AML-193 (cell line): ENCODE measurements at places on chromosomes 7 and 10.

DNA sequence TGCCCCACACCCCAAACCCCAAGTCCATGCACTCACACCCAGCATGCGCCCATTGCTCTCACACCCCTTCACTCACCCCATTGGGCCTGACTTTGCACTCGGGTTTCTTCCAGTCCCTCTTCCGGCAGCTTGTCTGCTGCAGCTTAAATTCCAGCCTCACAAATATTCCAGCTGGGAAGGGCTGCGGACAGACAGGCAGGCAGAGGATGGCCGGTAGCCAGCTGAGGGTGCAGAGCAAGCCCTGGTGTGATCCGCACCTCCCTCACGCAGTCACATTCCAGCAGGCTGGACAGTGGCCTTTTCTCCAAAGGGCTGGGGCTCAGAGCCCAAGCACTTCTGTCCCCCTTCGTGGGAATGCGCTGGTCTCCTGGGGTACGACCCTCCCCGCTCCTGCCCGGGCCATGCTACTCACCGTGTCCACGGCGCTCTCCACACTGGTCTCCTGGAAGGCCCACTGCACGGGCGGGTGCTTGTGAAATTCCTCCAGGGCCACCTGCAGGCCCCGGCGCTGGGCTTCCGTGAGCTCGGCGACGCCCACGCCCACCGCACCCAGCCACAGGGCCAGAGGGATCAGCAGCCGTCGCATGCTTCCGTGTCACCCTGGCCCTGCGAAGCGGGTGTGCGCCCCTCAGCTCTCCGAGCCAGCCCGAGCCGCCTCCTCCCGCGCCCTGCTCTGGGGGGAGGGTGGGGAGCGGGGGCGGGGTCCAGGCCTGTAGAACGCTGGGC lies 1.2 kb downstream of the RARRES2 start:
- no peak for DNase-seq

- DNase-seq, result no peak
These were observed 66.0 kb upstream of the DUSP5 start for GRCh38 chr10:110431659-110432058.

GRCh38 chr7:77960336-77960735 lies 161.8 kb downstream of the PHTF2 start:
- no peak for DNase-seq

DNA sequence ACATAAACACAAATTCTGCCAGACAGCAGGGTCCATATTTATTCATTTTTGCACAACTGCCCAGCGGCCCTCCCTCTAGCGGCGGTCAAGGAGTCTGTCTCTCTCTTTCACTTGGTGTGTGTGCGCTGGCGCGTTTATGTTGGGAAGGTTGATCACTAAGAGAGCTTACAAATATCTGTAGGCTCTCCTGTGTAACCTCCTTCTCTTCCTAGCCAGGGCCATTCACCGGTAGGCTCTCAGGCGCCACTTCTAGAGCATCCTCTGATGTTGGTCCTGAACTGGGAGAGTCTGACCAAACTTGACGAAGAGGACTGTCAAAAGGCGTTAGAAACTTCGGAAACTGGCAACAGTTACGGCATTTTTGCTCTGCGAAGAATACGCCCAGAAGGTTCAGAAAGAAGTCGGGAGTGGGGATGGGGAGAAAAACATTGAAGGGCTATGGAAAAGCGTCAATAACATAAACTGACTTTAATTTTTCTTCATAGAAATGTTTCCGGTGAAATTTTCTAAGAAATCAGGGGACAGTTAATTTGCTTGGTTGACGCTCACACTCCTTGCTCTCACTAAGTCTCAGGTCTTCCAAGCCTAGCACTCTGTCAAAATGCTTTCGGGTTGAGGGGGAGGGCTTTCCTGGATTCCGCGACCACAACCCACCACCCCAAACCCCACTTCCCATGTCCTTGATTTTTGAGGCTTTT lies 731.1 kb downstream of the ZWINT start:
- DNase-seq, result no peak
